ENCODE measurements at places on chromosomes 5 and 9.

DNA sequence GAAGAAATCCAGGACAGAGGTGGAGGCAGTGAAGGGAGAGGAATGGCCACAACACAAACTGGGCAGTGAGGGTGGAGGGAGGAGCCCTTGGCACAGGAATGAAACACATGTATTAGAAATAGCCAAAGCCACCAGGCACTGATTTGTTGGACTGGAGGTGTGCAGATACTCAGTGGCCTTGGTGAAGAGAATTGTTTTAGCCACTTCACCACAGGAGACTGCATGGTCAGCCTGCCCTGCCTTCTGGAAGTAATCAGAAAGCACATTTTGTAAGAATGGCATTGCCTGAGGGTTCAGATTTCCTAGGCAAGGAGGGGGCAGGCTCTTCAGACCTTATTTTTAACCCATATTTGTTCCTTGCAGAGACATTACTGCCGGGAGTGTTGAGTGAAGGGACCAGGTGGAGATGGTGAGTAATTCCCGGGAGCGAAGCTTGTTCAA is 2.2 kb downstream of the SGCD start:
- no peak for DNase-seq

DNA sequence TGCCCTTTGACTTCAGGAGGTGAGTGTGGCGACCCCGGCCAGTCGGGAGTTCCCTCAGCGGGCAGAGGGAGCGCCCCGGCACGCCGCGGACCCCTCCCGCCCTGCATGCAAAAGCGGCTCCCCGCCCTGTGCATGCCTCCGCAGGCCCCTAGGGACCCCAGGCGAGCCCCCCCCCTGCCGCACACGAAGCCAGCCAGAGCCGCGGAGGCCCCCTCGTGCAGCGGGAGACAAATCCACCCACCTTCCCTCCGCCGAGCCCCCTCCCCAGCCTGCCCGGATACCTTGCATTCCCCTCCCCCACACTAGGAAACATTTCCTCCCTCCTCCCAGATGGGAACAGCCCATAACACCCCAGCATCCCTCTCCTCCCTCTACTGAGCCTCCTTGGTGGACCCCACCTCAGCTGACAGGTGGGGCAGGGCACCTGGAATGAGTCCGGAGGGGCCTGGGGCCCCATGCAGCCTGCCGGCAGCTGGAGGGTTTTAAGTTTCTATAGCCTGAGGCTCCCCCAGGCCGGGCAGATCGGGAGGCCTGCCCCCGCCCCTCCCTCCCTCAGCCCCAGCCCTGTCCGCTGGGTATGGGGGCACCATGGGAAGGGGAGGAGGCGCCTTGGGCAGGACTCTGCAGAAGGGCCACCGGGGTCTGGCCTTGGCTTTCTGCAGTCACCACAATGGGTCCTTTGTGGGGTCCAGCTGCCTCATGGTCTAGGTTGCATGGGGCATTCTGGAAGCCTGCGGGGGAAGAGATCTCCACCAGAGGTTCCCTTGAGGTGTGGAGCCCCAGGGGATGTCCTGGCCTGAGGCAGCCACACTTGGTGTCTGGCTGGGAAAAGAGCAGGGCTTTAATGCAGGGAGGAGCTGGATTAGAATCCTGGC is 601 bp downstream of the ERGIC1 start:
- DNase-seq = no peak

GRCh38 chr9:38079461-38080031 is 10.5 kb upstream of the SHB start:
- no peak for DNase-seq

DNA sequence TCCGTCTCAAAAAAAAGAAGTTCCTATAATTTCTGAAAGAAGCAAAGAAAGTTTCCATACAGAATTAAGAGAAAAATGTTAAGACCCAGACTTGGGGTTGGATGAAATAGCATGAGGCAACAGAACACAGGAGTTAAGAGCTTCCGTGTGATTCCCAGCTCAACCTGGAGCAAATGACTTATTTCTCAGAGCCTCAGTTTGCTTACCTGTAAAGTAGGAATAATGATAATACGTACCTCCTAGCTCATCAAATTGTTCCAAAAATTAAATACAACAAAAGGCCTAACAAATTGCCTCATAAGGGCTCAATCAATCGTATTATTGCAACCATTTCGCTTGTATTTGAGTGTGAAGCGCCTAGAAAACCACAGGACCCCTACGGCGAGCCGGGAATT is 600 bp upstream of the GPR107 start:
- DNase-seq = no peak

DNA sequence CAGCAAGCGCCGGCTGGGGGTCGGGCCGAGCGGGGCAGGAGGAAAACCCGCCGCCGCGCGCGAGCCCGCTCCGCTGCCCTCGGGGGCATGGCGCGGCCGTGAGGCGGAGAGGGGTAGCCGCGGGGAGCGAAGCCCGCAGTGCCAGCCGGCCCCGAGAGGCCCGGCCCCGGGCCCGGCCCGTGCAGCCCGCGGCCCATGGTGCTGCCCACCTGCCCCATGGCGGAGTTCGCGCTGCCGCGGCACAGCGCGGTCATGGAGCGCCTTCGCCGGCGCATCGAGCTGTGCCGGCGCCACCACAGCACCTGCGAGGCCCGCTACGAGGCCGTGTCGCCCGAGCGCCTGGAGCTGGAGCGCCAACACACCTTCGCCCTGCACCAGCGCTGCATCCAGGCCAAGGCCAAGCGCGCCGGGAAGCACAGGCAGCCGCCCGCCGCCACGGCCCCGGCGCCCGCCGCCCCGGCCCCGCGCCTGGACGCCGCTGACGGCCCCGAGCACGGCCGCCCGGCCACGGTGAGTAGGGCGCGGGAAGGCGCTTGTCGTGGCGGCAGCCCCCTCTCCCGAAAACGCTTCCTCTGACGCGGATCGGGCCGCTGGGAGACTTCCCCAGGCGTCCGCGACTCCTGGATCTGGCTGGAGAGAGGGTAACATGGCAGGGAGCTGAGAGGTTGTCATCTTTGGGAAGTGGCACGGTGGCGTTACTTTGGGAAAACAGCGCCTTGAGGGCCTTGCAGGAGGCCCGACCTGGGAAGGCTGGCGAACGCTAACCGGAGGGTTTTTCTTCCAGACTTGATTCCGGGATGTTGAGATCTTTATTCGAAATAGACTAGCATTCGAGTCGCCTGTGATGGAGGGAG is 523 bp downstream of the MAML1 start:
- DNase-seq = peak; percentile 32

GRCh38 chr5:5558638-5559527 is 136.4 kb downstream of the ICE1 start:
- DNase-seq = no peak

DNA sequence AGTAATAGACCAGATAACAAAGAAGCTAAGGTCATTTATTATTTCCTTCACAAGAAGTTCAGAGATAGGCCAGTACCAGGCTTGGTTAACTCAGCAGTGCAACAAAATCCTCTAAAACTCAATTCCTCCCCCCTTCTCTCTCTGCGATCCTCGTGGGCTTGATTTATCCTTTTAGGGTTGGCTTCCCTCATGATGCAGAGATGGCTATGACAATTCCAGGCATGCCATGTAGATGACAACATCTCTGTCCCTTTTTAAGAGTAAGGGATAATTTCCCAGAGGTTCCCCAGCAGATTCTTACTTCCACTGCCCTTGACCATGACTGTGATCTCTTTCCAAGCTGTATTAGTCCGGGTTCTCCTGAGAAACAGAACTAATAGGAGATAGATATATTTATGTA is 28.7 kb upstream of the DAP start:
- no peak for DNase-seq

DNA sequence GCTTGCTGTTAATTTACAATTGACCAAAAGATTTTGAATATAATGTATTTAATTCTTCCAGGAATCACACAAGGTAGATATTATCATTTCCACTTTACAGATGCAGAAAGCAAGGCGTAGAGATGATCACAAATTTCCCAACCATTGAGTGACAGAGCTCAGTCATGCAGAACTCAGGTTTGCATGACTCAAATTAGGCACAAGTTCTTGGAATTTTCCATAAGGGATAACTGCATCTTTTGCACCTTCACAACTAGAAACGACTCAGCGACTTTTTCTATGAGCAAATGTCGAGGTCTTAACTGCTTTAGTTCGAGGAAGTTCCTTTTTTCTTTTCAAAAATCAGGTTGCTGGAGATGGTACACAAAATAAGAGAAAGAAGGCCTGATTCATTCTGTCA is 265.5 kb upstream of the PAPPA start:
- no peak for DNase-seq

GRCh38 chr5:123610665-123611405 is 98.9 kb downstream of the CSNK1G3 start:
- peak; percentile 2 for DNase-seq

GRCh38 chr5:58405175-58405574 is 54.7 kb downstream of the PLK2 start:
- DNase-seq = no peak

GRCh38 chr9:6538666-6539071 is 106.9 kb downstream of the GLDC start:
- DNase-seq = no peak

DNA sequence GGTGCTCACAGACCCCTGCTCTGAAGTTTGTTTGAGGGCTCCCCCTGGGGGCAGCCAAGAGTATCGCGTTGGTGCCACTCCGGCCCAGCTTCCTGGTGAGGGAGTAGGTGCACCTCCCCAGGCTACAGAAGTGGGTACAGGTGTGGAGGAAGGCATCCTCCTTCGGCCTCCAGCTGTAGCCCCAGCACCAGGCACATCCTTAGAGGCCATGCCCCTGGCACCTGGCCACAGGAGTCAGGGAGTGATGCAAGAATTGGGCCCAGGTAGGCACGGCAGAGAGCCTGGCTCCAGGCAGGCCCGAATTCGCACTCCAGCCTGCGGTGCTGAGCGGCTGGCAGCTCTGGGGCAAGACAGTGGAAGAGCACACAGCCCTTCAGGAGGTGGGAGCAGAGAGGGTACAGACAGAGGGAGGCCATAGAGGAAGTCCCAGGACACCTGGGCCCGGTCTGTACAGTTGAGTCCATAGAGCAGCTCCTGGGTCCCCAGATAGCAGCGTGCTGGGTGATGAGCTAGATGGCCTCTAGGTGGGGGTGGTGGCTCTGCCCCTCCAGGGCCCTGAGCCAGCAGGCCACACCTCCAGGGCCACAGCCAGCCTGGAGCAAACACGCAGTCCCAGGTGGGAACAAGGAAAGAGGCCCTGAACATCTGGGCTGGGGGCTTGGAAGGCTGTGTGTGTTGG is 2.4 kb downstream of the SAPCD2 start:
- DNase-seq = peak; percentile 82

- no peak for DNase-seq
These were observed 851.4 kb downstream of the MAT2B start for GRCh38 chr5:164356790-164357189.

DNA sequence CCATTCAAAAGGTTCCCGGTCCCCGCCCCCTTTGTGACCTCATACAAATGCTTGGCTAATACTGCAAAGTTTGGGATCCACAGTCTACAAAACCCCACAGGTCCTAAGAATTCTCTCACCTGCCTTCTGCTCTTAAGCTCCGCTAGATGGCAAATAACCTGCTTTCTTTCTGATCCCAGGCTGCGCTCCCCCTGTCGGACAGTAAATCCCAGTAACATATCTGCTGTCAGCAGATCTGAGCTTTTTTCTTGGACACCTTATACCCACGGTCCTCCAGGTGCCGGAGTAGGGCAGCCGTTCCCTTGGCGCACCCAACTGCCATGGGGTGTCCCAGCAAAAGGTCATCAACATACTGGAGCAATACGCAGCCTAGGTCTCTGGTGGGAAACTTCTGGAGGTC is 39.0 kb upstream of the PPP1R26 start:
- DNase-seq = no peak

GRCh38 chr5:83414601-83415000 is 56.9 kb upstream of the VCAN start:
- no peak for DNase-seq

DNA sequence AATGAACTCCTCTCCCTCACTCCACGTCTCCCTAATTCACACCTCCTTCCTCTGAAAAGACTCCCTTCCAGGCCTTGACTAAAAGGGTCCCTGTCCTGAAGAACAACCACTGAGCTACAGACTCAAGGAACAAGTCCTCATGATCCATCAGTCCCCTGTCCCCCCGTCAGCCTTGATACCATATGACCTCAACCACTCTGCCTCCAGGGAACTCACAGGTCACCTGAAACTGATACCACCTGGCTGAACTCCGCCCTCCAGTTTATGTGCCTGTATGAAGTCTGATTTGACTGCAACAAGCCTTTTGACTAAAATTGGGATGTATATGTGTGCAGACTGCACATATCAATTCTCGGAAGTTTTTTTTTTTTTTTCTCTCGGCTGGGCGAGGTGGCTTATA is 88.7 kb downstream of the UGCG start:
- no peak for DNase-seq

DNA sequence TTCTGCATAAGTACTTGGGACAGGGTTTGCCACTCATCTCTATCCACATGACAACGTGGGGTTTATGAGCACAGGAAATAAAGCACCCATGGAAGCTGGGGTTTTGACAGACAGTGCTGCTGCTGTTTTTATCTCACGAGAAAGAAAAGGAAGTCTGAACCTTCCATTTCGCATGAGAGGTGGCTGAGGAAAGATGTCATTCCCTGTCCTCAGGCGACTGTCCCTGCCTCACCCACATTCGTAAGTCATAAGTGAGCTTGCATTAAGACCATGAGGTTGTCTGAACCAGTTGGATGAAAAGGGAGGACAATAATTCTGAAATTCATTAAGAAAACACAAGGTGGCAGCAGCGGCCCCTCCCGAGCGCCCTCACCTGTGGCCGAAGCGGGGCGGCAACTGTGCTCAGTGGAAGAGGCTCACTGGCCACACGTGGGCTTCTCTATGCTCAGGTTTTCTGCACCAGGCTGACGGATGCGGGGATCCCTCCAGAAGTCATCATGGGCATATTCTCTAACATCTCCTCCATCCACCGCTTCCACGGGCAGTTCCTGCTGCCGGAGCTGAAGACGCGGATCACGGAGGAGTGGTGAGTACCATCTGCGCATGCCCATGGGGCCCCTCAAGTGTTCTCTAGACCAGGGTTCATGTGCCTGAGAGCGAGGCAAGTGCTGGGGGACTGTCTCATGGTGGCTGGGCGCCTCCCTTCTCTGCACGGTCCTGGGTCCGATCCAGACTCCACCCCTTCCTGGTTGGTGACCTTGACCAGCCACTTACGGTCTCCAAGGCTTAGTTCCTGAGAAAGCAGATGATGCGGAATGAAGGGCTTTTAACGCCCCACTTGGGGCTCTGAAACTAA is 54.7 kb upstream of the SUSD3 start:
- DNase-seq = peak; percentile 58

DNA sequence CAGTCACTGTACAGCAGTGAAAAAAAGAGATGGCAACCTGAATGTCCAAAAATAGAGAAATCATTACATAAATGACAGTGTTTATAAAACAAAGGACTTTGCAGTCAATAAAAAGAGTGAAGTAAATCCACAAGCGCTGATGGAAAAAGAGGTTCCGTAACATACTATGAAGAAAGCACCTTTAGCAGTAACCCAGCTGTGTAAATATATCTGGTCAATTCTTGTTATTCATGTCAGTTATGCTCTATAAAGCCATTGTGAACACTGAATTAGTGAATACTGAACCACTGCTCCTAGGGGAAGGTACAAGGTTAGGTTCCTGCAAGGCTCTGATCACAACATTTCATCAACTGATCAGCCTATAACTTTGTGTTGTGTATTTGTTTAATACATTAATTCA is 39.5 kb downstream of the CCNJL start:
- DNase-seq = no peak

Data from T-helper 9 cell (primary cell).